Left forelimb (tissue), 1 donor: ENCODE measurements at places on chromosomes 3 and 15.

- no peak for DNase-seq
Observed at GRCh38 chr3:15438983-15439382, 11.6 kb downstream of the EAF1 start.

GRCh38 chr3:170997961-170998913, 28.3 kb downstream of the SLC2A2 start:
- DNase-seq = no peak

GRCh38 chr3:110419096-110419495, 652.5 kb upstream of the NECTIN3 start:
- DNase-seq = no peak

GRCh38 chr3:14153663-14154062, 24.7 kb downstream of the XPC start:
- DNase-seq = no peak

GRCh38 chr3:100992231-100993012, 799 bp downstream of the ABI3BP start:
- no peak for DNase-seq

DNA sequence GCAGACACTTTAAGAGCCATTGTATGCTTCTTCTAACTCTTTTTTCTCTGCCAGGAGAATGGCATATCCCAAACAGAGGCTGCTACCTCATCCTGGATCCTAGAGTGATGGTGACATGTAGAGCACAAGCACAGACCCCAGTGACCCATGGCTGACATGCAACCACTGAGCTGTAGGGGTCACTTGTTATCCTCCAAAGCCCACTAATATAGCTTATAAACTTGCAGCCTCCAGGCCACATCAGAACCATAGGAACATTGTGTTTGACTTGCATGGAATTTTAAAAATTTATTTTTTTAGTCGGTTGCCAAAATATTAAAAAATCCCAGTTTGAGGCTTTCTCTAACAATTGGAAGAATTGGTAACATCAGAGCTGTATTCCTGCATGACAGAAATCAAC, 283.0 kb upstream of the WNT5A start:
- DNase-seq = no peak

DNA sequence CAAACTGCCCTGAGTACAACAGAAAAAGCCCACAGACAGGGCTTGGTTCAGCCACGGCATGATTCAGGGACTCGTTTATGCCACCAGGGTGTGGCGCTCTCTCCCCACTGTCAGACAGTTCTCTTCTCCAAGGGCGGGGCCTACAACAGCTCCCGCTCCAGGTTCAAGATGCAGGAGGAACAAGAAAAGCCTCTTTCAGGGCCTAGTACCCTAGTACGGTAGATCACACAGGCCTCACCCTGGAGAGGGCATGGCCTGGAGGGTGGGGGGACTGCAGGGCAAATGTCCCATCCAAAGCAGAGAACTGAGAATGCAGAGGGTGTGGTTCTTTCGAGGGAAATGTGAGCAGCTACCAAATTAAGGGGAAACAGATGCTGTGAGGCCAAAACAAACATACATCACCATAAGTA, 12.0 kb downstream of the MESD start:
- DNase-seq = no peak

- no peak for DNase-seq
Observed at GRCh38 chr3:43915546-43915945, 224.8 kb downstream of the ABHD5 start.

DNA sequence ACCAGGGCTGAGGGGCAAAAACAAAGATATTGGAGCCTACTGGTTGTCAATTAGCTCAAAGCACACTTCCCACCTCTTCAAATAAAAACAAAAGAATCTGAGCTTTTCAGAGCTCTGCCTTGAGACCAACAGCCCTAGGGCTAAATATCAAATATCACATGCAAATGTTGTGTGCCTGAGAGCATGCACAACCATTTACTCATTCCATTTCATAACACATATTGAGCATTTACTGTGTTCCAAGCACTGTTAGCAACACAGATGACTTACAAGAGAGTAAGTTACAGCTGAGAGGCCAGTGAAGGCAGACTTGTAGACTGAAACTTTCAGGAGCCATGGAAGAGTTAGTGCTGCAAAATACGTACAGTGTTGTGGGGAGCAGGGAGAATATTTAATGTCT, 222.4 kb downstream of the CPNE4 start:
- no peak for DNase-seq

DNA sequence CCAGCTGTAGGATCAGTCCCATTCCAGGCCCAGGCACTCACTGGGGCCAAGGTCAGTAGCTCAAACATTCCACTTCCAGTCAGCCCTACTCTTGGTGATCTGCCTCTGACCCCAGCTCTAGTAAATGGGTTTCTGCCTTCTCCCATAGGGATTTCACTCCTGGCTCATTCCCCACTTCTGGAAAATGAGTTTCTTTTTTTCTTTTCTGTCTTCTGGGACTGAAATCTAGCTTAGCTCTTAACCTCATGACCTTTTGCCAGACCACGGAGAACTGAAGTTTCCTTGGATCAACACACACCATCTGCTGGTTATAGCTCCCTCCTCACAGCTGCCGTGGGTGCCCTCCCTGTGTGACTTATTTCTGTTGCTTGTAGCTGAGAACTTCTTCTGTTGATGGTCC, 21.3 kb downstream of the MME start:
- DNase-seq = no peak

GRCh38 chr3:55746808-55747413, 259.8 kb upstream of the WNT5A start:
- no peak for DNase-seq

DNA sequence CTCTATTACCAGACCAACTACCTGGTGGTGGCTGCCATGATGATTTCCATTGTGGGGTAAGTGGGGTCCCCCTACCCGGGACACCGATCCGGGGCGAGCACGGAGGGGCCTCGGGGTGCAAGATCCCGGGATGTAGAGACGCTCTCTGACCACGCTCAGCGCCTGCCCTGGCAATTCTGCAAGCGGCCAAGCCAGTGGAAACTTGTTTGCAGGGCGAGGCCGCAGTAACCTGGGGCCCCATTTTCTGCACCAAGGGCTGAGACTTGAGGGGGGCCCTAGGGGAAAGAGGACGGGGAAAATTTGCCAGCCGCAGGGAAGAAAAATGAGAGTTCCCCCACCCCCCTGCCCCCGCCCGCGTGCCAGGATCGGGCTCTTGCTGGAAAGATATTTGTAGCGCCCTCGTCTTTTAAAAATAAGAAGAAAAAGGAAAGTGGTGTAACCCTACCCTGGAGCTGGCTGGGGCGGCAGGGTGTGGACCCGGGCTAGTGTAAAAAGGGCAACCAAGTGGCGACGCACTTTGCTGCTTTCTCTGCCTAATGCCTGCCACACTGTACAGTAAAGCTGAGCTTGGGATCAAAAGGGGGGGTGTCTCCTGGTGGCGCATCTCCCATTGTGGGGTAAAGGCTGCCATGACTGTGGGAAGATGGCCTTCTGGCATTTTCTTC, 563 bp downstream of the ARL6IP5 start:
- peak; percentile 68 for DNase-seq

DNA sequence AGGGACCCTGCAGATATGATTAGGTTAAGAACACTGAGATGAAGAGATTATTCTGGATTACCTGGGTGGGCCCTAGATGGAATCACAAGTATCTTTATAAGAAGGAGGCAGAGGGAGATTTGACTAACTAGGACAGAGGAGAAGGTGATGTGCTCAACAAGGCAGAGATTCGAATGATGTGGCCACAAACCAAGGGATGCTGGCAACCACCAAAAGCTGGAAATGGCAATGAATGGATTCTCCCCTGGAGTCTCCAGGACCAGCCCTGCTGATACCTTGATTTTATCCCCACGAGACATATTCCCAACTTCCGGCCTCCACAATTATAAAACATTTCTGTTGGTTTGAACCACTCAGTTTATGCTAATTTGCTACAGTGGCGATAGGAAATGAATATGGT, 42.9 kb downstream of the RGMA start:
- DNase-seq = no peak

GRCh38 chr3:45929042-45929679, 14.1 kb upstream of the CXCR6 start:
- DNase-seq = no peak

- DNase-seq = no peak
Observed at GRCh38 chr3:172383306-172383796, 64.9 kb downstream of the GHSR start.

- DNase-seq = no peak
Observed at GRCh38 chr3:94092086-94092485, 29.2 kb downstream of the NSUN3 start.

DNA sequence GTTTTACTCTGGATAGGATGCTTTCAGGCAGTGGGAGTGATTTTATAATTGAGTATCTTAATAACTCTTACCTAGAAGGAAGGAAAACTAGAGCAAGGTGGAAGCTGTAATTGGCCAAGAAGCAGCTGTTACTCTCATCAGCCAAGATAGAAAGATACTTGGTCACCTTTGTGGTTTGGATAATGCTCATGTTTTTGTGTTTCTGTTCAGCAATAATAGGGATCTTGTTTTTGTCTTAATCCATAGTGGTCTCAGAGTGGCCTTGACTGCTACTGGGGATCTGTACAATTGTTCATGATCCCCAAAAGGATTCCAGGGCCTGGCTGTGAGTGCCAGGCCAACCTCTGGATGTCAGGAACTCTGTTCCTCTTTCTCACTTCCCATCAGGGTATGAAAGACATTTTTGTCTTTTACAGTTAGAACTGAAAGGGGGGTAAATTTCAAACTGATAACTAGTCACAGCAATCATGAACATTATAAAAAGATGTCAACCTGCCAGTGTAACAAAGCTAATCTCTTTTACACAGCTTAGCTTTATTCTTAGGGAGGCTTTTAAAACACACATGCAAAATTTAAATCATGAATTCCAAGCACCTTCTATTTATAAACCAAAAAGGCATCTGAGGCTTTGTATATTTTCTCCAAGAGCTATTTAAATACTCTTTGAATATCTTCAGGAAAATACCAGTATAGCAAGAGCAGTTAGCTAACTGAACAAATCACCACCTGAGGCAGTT, 6.0 kb downstream of the UBL7 start:
- no peak for DNase-seq

DNA sequence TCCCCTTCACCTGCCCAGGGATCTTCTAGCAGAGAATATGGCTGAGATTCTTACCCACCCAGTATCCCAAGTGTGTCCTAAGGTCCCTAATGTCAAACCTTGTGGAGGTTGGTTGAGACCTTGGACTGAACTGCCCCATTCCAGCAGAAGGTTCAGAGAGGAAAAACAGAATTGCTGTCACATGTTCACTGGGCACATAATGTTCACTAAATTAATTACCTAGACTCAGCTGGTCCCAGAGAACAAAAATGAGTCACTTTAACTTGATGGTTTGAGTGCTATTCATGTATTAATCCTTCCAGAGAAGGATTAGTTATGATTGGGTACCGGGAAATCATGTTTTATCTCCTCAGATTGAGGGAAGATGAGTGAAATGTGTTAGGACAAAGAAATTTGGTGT, 171.3 kb upstream of the GADL1 start:
- DNase-seq = no peak

- DNase-seq = no peak
Observed at GRCh38 chr3:134594331-134594741, 56.5 kb downstream of the KY start.

- no peak for DNase-seq
Observed at GRCh38 chr3:59816312-59816711, 766.5 kb upstream of the CFAP20DC start.

DNA sequence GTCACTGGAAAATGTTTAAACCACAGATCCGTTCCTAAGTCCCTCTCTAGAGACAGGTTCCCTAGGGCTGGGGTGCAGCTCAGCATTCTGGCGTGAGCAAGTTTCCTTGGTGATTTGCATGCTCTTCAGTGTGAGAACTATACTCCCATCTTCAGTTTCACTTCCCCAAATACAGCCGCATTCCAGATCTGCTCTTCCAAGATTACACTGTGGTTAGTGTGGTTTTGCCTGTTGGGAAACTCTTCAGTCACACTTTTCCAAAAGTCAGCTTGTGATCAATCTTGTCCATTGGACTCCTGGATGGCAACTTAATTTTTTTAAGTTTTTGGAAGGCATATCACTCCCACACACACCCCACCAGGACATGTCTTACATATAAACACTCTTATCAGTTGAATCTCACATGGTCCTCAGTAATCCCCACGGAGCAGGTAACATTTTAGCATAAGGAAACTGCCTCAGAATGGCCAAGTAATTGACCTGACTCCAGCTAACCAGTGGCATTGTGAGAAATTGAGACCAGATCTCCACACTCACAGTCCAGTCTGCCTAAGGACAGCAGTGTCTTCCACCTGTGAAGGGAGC, 33.5 kb upstream of the PTPN23 start:
- DNase-seq = no peak

GRCh38 chr3:68373727-68374126, 558.6 kb downstream of the TAFA4 start:
- no peak for DNase-seq

GRCh38 chr15:58229297-58229768, 91.2 kb downstream of the AQP9 start:
- DNase-seq = no peak

DNA sequence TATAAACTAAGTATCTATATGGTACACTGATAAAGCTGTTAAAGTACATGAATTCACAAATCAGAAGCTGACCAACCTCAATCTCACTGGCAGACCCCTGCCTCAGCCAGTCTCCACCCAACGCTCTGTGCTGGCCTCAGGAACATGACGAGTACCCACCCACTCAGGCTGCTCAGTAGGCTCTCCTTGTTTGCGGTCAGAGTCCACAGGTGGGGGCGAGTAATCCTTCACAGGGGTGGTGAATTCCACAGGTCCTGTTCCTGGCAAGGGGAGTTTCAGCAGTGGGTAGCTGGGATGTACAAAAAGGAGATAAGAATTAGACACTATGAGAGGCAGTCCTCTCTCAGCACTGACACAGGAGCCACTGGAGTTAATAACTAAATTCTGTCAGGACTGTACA, 40.9 kb downstream of the SCAP start:
- no peak for DNase-seq

DNA sequence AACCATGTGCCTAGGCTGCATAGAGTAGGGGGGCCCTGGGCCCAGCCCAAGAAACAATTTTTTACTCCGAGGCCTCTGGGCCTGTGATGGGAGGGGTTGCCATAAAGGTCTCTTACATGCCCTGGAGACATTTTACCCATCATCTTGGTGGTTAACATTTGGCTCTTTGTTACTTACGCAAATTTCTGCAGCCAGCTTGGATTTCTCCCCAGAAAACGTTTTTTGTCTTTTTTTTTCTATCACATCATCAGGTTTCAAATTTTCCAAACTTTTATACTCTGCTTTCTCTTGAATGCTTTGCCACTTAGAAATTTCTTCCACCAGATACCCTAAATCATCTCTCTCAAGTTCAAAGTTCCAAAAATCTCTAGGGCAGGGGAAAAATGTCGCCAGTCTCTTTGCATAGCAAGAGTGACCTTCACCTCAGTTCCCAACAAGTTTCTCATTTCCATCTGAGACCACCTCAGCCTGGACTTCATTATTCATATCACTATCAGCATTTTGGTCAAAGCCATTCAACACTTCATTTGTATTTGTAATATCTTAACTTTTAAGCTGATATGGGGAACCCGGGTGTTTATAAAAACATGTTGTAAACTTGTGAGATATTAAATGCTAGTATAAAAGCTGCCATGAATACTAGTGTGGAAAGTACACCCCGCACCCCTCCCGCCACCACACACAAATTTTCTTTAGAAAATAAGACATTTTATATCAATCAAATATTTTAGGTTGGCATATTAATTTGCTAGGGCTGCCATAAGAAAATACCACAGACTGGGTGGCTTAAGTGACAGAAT, 56.0 kb upstream of the PLSCR4 start:
- no peak for DNase-seq
